Small intestine (tissue), 16 donors: ENCODE measurements at places on chromosomes 1 and 21. TPM values are rescaled to one million over a fixed set of nuclear protein-coding genes. Genes with fewer than 3 reads are reported as not detected.

PLPPR5 gene
- polyA plus RNA-seq, result not detected

CFHR5 gene
- polyA plus RNA-seq, result not detected

KRTAP10-1 gene
- polyA plus RNA-seq, result not detected

S100A14 gene
- 356 TPM for polyA plus RNA-seq

OR2T11 gene
- polyA plus RNA-seq, result not detected

ADGRB2 gene
- polyA plus RNA-seq, result 4.9 TPM

NUP210L gene
- polyA plus RNA-seq, result not detected

CLDN17 gene
- not detected for polyA plus RNA-seq

LCE1C gene
- polyA plus RNA-seq, result not detected

CSF3R gene
- polyA plus RNA-seq, result 5.1 TPM

C1orf185 gene
- polyA plus RNA-seq, result not detected

TOR3A gene
- 19.4 TPM for polyA plus RNA-seq

KRTAP21-2 gene
- polyA plus RNA-seq, result not detected

MASP2 gene
- not detected for polyA plus RNA-seq

WNT4 gene
- polyA plus RNA-seq, result not detected

STRIP1 gene
- polyA plus RNA-seq, result 18.3 TPM

BRWD1 gene
- 10.5 TPM for polyA plus RNA-seq

MIXL1 gene
- 1.1 TPM for polyA plus RNA-seq

GNG4 gene
- 3.6 TPM for polyA plus RNA-seq

PRKAA2 gene
- not detected for polyA plus RNA-seq

PTPN22 gene
- polyA plus RNA-seq, result 20.1 TPM

KIF14 gene
- 1.9 TPM for polyA plus RNA-seq

SMYD3 gene
- 5.4 TPM for polyA plus RNA-seq

APOBEC4 gene
- 0.22 TPM for polyA plus RNA-seq

TESK2 gene
- 12.7 TPM for polyA plus RNA-seq

SLC45A1 gene
- polyA plus RNA-seq, result not detected
